ENCODE measurements at places on chromosomes 11 and 22. TPM values are rescaled to one million over a fixed set of nuclear protein-coding genes. Genes with fewer than 3 reads are reported as not detected.

Gene BCO2
- total RNA-seq, result 0.93 TPM

Gene RHOD
- 42.8 TPM for total RNA-seq

Gene NELL1
- not detected for total RNA-seq

Gene OR2D2
- total RNA-seq, result not detected

Gene BTBD18
- total RNA-seq, result not detected

Gene PTPRCAP
- 0.30 TPM for total RNA-seq

Gene C11orf86
- 43.6 TPM for total RNA-seq

Gene WNT11
- total RNA-seq, result 0.88 TPM

Gene SMIM35
- not detected for total RNA-seq

Gene OR52H1
- not detected for total RNA-seq

Gene MMP13
- not detected for total RNA-seq

Gene CCDC73
- total RNA-seq, result 0.06 TPM

Gene NEFH
- total RNA-seq, result 0.05 TPM

Gene MYEOV
- 109 TPM for total RNA-seq

Gene DDI1
- total RNA-seq, result not detected

Gene NDUFC2
- 243 TPM for total RNA-seq

Gene MRPL40
- 44.7 TPM for total RNA-seq

Gene BRSK2
- 6.8 TPM for total RNA-seq

Gene C22orf42
- not detected for total RNA-seq

Gene OR52N4
- not detected for total RNA-seq

Gene APOA1
- total RNA-seq, result not detected

Gene CHADL
- not detected for total RNA-seq

Gene OR51B6
- not detected for total RNA-seq

Gene CNTF
- total RNA-seq, result 1.3 TPM
